ENCODE measurements at places on chromosomes 7 and 10.

- no peak for DNase-seq
These were observed 525.1 kb downstream of the TCERG1L start for GRCh38 chr10:130786365-130786966.

DNA sequence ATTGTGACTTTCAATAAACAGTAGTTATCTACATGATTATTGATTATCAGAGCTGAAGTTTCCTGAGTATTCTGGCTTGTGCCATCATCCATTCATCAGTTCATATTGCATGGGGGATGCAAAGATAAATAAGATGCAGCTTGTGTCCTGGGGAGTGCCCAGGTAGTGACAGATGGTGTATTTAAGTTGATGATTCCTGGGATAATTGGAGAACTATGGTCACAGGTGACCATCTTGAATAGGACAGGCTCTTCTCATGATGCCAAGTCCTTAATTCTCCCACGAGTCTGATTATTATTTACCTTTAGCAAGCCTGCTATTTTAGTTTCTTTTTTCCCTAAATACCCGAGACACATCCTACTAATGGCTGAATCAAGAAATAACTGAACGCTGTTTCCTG is 64.9 kb downstream of the PLPP4 start:
- no peak for DNase-seq

DNA sequence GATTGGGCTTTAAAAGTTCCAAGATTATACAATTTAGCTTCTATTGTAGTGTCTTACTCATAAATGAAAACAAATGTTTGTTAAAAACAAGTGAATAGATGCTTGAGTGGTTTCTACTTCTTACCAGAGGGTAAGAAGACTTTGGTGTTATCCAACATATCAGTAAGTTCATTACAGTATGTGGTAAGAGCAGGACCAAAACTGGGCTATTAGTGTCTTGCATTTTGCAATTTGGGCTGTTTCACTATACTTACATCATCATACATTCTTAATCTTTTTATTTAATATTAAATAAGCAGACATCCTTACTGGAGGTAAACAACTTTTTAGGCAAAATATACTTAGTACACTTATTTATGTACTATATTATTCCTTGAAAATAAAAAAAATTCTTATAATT is 248.4 kb upstream of the HGF start:
- DNase-seq = no peak

DNA sequence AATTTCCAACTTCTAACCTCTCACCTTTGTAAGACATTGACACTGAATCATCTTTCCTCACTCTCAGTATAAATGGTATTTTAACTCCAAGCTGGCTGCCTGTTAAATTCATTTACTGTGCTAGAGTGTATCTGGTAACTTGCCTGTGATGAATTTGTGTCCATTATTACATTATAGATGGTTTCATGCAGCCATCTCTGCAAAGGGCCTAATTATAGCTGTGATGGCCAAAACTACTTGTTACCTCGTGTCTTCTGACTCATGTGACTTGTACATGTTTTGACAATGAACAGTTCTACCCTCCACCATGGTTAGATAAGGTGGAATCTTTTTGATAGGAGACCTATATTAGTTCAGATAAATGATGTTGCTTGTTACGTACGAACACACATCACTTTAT is 392.0 kb downstream of the PAXIP1 start:
- no peak for DNase-seq

GRCh38 chr10:30270247-30270646 is 78.8 kb downstream of the MTPAP start:
- DNase-seq = no peak

- DNase-seq = no peak
These were observed 339.2 kb upstream of the MEOX2 start for GRCh38 chr7:16025696-16026095.

- DNase-seq = no peak
These were observed 7.7 kb downstream of the CHAT start for GRCh38 chr10:49621561-49621960.

- DNase-seq = no peak
These were observed 68.9 kb downstream of the DYNC1I1 start for GRCh38 chr7:95840953-95841950.

DNA sequence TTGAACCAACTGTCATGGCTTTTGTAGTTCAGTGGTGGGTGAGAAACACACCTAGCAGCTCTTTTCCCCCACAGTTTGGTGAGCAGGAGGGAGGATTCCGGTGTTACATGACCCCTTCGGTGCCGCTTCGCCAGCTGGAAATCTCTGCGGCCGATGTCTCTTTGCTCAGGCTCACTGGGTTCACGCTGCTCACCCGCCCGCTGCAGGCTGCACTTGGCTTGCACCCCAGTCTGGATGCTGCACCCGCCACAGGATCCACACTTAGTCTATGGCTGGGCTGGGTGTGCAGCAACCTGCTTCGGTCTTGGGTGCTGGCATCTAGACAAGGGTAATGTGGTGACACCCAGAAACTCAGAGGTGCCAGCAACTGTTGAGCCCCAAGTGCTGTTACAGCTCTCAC is 191.8 kb downstream of the PON1 start:
- DNase-seq = no peak

DNA sequence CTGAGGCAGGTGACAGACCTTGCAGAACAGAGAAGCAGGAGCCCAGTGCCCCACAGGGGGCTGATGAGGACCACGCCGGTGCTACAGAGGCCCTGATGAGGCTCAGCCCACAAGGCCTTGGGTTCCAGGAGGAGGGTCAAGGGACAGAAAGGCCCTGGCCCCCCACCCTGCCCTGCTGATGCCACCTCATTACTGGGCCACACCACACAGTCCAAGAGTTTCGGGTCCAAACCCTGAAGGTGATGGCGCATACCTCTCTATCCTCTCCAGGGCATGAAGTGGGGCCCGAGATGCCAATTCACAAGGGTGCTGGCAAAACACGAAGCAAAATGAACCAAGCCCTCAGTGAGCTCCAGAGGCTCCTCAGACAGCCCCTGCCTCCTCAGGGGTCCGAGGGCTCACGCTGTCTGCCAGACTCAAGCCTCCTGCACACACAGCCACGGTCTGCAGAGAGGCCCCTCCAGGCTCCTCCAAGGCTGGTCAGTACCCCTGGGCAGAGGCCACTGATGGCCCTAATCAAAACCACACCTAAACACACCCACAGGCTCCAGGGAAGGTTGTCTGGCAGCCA is 32.3 kb downstream of the RASGEF1A start:
- no peak for DNase-seq

GRCh38 chr10:111175787-111176186 is 99.0 kb downstream of the ADRA2A start:
- DNase-seq = no peak

DNA sequence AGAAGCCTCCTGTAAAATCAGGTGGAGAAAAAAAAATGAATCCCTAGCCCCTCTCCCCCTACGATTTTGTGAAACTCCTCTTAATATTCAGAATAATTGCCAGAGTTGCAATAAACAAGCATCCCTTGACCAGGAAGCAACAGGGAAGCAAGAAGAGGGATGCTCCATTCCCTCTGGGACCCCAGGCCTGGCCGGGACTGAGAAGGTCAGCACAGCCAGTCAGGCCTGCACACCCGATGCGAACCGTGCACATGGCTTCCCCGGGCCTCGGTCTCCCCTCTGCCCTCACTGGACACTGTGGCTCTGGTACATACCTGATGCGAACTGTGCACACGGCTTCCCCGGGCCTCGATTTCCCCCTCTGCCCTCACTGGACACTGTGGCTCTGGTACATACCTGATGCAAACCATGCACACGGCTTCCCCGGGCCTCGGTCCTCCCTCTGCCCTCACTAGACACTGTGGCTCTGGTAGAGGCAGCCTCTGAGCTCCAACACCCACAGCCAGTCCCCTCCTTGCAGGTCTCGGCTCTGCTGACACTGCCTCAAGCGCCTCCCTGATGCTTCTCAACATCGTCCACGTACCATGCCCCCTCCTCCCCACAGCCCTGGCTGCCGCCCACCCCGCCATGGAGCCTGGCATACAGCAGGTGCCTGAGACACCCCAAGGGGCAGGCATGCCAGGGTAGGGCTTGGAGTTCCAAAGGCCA is 138.6 kb downstream of the DIP2C start:
- no peak for DNase-seq

- DNase-seq = no peak
These were observed 277.6 kb upstream of the SORCS1 start for GRCh38 chr10:107442035-107442505.

Data from amniotic stem cell (primary cell).